ENCODE measurements at places on chromosomes 3 and 15. TPM values are rescaled to one million over a fixed set of nuclear protein-coding genes. Genes with fewer than 3 reads are reported as not detected.
A peak's percentile ranks its signal among the peaks of the same experiment; 100 is the strongest.

NANOGP8 gene
- polyA plus RNA-seq, result not detected

SLC15A2 gene
- polyA plus RNA-seq, result 0.31 TPM

NRG4 gene
- 0.01 TPM for polyA plus RNA-seq

GPR27 gene
- polyA plus RNA-seq, result not detected

PLSCR5 gene
- polyA plus RNA-seq, result not detected

KCNMB3 gene
- 1.3 TPM for polyA plus RNA-seq

GOLGA6D gene
- not detected for polyA plus RNA-seq

CILP gene
- 0.06 TPM for polyA plus RNA-seq

ZNF80 gene
- not detected for polyA plus RNA-seq

DNA sequence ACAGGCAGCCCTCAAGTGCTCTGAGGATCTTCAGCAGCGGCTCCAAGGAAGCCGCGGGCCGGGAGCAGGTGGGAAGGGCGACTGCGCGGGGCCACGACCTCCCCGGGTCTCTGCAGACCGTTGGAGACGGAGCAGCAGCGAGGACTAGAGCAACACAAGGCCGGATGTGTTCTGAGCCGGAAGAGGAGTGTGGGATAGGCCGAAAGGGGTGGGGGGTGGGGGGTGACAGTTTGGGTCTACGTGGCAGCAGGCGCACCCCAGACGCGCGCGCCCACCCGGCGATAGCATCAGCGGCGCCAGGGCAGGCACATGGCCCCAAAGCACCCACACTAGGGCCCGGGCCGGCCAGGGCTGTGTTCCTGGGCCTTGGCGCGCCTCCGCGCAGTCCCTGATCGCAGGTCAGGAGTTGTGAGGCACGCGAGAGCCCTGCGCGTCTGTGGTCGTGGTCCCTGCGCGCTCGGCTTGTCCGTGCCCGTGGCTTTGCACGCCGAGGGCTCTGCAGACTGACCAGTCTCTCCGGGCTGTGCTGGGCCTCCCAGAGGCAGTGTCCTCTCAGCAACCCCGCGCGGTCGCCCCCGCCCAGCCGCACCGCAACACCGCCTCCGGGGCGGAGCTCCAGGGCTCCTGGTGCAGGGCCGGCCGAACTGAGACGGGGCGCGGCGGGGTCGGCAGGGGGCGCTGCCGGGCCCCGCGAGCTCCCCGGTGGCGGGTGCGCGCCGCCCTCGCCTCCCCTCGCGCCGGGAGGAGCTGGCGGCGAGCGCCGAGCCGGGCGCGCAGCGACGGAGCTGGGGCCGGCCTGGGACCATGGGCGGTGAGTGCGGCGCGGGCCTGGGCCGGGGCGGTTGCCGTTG, at the start of gene PXYLP1:
PXYLP1 (plus strand) TSS at position 725 of the 851 bp plus-strand sequence. CDS start 28,351 bp downstream, outside the sequence.
- peak; percentile 89 for DNase-seq

DNA sequence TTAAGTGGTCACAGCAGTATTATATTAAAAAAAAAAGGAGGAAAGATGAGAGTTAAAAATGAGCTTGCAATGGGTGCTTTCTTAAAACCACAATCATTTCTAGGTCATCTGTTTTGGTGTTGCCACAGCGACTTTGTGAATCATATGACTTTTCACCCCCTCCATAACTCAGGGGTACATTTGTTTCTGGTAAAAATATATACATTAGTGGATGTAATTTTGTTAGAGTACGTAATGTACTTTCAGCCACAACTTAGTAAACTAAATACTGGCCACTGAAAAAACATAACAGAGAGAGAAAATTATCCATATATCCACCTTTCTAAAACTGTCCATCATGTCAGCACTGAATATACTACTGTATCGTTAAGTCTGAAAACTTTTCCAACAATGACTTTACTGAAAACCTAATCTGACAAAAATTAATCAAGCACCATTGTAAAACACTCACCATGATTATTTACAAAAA, 3.4 kb downstream of the ANKRD28 start:
- peak; percentile 79 for DNase-seq

DNA sequence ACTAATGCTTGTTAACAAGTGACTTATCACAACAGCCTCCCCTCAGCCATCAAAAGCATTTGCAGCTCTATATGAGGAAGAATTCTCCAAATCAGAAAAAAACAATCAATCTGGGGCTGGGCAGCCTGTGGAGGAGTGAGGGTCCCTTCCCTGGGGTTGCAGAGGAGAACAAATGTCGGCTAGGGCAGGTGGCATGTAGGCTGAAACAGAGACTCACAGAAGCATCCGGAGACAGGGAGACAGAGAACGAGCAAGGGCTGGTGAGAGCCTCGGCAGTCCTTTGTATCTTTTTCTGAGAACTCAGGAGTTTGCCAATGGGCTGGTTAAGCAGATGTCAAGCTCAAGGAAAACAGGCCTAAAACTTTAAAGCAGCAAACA, 15.8 kb downstream of the ITGA11 start:
- DNase-seq, result no peak

- DNase-seq, result peak; percentile 76
These were observed 463.5 kb upstream of the RASGRP1 start for GRCh38 chr15:39028069-39028468.

DNA sequence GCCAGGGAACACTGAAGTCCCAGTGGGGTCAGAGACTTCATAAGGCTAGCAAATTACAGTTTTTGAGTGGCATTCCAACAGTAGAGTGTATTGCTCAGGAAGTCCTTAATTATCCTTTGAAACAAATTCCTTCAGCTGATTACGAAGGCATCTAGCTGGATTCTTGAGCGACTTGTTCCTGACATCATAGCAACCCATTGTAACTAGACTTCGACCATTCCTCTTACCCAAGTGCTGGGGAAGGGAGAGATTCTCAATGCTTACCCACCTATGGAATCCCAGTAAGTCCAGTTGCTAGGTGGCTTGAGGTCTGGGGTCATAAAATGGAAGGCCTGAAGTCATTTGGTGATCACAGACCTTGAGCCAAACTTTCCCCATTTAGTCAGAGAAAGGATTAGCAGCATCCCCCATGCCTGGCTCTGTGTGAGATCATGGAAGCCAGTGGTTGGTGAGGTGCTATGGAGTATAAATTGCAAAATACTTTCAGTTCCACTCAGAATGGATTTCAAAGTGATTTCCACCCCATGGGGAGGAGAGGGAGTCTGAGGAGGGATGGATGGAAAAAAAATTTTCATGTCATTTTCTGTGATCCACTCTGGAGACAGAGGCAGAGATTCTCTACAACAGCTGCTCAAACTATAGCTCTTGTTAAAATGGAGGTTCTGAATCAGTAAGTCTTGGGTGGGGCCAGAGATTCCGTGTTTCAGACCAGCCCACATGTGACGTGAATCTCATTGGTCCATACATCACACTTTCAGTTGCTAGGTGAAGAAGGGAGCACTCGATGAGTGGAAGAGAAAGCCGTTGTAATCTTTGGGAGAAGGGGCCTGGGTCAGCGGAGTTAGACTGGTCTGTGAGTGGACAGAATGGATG, 45.7 kb downstream of the CD86 start:
- DNase-seq, result no peak

DNA sequence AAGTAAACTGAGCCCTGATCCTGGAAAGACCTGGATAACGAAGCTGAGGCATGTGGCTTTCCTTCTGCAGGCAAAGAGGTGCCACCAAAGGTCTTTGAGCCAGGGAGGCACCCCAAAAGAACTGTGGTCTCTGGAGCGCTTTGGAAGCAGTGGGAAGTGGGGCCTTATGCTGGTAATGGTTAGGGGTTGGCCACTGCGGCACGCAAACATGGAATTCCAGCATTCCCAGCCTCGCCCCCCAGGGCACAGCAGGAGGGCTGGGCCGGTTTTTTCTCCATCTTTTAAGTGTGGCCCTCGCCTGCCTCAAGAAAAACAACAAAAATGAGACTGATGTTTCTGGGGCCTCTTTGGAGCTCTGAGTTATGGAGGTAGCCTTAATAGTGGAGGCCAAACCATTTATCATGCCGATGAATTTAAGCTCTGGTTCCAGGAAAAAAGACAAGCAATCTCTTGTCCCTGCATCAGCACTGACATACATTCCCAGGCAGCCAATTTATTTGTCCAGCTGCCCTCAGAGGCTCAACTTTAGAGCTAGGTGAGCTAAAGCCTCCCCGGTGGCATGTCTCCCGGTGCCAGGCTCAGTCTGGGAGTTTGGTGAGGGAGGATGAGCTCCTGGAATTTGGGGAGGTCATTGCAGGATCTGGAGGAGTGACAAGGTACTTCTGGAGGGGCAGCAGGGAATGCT, 109.0 kb downstream of the TLE3 start:
- no peak for DNase-seq

DNA sequence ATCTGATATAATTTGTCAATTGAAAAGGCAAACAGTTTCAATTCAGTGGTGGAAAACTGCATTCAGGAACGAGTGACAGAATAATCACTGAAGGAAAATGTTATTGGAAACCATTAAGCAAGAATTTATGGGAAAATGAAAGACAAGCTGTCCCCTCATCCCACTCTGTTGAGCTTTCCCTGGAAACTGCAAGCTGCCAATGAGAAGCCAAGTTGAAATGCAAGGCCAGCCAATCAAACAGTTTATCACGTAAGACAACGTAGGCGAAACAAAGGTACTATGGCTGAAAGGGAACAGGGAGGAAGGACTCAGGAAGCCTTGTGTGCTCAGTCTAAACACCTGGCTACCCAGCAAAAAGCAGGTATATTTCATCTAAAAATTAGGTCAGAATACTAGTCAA, 187.9 kb upstream of the ATP10A start:
- DNase-seq, result no peak

GRCh38 chr3:113223475-113224281, 12.3 kb downstream of the BOC start:
- DNase-seq, result no peak

GRCh38 chr3:174126990-174127758, 729.6 kb downstream of the NLGN1 start:
- DNase-seq, result no peak

GRCh38 chr3:24220859-24221657, 273.6 kb downstream of the THRB start:
- peak; percentile 98 for DNase-seq

- no peak for DNase-seq
These were observed 312.5 kb downstream of the SHQ1 start for GRCh38 chr3:72535772-72536171.

DNA sequence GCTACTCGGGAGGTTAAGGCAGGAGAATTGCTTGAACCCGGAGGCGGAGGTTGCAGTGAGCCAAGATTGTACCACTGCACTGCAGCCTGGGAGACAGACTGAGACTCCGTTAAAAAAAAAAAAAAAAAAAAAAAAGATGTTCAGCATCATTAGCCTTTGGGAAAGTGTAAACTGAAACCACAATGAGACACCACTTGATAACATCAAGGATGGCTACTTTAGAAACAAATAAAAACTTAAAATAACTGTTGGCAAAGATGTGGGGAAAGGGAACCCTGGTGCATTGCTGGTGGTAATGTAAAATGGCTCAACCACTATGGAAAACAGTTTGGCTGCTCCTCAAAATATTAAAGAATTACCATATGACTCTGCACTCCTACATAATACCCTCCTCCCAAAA, 1.9 kb downstream of the LEO1 start:
- DNase-seq, result no peak

DNA sequence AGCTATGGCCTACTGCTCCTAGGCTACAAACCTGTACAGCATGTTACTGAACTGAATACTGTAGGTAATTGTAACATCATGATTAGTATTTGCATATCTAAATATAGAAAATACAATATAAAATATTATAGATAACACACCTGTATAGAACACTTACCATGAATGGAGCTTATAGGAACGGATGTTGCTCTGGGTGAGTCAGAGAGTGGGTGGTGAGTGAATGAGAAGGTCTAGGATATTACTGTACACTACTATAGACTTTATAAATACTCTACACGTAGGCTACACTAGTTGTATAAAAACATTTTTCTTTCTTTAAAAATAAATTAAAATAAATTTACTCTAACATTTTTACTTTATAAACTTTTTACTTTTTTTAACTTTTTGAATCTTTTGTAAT, 224.0 kb upstream of the CBLB start:
- DNase-seq, result no peak

DNA sequence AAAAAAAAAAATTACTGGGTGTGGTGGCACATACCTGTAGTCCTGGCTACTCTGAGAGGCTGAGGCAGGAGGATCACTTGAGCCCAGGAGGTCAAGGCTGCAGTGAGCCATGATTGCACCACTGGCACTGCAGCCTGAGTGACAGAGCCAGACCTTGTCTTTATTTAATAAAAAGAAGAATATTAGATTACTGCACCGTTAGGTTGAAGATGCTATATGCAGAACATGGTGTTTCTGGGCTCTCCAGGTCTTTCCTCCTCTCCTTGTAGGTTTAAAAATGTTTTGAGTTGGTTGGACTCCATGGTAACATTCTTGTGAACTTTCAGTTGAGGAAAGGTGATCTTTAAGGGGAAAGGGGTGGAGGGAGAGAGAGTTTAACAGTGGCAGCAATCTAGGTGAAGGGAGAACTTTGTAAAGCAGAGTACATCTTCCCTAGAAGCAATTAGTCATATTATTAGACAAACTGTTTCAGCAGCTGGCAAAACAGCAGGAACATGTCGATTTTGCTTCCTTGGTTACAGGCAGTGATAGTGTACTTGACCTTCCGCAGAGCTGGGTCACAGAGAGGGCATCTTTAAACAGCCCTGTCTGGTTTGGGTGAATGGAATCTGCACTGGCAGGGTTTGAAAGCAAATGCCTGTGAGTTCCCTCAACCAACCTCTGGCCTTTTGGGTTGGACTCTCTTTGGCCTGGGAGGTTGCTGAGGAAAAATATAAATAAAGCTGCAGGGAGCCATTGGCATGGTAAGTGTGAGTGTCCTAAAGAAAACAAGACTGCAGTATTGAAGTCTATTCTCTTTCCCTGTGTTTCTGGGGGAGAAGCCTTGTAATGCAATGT, 42.8 kb downstream of the NR2C2 start:
- peak; percentile 23 for DNase-seq

DNA sequence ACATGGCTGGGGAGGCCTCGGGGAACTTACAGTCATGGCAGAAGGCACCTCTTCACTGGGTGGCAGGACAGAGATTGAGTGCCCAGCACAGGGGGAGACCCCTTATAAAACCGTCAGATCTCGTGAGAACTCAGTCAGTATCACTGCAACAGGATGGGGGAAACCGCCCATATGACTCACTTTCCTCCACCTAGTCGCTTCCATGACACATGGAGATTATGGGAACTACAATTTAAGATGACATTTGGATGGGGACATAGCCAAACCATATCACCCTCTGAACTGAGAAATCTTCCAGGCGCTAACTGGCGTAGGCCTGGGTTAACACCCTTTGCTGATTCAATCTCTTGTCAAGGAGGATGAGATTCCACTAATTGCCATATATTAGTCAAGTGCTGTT, 392.3 kb downstream of the FEZF2 start:
- DNase-seq, result no peak

DNA sequence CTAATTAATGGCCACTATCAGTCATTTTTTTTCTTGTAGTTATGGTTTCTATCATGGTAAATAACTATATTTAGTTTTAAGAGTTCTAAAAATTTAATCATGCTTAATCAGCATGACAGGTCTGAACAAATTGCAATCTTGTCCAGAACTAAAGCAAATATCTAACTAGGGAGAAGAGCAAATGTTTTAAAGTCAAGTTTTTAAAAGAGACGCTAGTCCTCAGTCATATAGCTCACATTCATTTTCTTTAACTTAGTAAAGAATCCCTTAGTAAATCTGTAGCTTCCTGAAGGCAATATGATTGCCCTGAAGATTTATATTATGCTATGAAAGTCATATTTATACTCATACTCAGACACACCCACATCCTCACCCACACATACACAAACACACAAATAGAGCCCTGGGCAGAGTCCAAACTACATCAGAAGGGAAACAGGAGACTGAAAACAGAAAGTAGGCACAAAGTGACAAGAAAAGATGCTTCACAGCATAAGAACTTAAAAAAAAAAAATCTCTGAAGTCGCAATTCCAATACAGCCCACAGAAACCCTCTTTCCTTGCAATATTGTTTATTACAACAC, 1149.1 kb downstream of the SI start:
- DNase-seq, result no peak

GRCh38 chr15:48899793-48900192, 21.9 kb downstream of the EID1 start:
- no peak for DNase-seq

Measured in fibroblast of lung (primary cell).